ENCODE measurements at places on chromosomes 4 and X.

DNA sequence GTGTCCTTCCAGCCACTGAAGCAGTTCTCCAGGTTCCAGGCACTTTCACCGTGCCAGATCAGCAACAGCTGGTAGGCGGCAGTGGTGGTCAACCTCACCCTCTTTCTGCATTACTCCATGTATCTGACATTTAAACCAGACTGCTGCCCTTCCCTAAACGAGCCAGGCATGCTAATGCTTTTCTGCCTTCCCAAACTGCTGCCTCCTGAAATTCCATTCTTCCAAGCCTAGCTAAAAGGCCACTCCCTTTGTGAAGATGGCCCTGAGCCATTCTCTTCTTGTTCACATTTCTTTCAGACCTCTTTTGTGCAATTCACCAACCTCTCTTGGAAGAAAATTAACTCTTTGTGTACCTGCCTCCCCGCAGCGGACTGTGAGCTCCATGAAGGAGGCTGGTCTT is 73.7 kb downstream of the CHST7 start:
- DNase-seq, result no peak

- DNase-seq, result no peak
Measured at GRCh38 chr4:86432559-86433134, 72.8 kb upstream of the MAPK10 start.

GRCh38 chr4:155734065-155734464 is 24.8 kb upstream of the GUCY1B1 start:
- DNase-seq, result no peak

DNA sequence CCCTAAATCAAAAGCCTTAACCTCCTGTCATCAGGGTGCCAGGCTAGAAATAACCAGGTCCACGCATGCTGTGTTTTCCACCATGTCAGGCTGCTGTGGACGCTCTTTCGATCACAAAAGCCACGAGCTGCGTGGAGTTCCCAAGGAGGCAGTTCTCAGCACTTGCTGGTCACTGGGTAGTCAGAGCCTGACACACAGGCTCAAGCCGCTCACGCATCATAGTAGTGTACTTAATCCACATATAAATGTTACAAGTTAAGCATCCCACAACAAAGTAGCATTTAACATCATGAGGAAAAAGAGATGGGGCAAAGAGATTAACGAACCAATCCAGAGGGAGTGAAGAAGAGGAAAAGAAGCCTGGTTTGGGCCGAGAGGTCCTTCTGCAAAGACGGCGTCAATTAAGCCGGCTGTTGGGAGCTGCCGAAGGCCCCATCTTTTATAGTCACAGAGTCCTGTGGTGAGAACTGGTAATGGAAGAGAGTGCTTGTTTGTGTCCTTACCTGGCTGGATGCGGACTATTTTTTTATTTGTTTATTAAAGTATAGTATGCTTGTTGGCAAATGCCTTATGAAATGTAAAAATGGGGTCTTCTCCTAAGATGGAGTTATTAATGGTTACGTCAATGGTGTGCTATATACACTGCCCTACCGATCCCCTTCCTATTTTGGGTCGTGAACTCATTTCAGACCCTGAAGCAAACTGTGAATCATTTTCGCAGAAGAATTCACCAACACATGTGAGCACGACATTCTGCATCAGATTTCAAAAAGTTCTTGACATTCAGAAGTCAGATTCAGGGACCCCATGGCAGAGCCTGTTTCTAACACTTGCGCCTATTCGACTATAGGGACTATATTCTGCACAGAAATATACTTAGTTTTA is 675 bp downstream of the PRIMPOL start:
- DNase-seq, result peak; percentile 49

DNA sequence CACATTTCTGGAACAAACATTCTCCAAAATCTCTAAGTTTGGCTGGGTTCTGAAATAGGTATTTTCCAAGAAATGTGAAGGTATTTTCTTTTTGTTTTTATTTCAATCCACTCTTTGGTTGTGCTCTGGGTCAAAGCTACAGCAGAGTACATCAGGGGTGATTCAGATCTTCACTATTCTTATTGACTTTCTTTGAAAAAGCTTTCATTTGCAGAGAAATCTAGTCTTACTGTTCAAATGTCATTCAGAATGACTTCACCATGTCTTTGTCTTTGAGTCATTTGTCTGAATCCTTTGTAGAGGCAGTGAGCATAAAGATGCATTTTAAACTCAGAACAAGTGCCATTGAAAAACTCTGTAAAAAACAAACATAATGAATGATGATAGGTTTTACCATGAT is 547.2 kb upstream of the ADGRL3 start:
- DNase-seq, result no peak

DNA sequence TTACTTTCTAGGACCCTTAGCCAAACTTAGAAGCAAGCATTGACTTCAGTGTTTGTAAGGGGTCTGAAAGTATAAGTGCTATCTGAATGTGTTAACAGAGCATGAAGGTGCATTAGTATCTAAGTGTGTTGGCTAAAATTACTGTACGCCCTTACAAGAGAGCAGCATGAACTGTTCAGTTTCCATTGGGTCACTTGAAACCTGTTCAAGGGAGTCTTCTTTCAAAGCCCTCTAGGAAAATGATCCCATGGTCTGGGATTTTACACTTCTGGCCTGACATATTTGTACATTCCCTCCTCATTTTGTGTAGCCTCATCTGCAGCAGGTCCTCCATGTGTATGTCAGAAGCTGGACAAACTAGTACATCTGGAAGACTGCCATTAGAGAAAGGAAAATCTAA is 3.2 kb downstream of the PRDX4 start:
- no peak for DNase-seq

DNA sequence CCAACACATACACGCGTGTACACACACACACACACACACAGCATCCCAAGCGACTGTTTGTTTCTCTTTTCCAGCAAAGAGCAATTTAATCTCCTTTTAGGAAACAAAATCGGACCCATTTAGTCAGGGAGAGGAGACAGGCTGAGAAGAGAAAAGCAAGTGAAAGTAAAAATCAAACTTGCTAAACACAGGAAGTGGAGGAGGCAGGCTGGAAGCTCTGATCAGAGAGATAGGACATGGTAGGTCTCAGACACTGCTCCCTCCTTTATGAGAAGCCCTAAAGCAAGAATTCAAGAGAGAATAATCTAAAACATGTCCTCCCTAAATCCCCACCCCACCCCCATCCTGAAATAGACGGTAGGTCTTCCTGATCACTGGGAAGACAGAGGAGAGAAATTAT is 62.3 kb downstream of the GPC3 start:
- no peak for DNase-seq

DNA sequence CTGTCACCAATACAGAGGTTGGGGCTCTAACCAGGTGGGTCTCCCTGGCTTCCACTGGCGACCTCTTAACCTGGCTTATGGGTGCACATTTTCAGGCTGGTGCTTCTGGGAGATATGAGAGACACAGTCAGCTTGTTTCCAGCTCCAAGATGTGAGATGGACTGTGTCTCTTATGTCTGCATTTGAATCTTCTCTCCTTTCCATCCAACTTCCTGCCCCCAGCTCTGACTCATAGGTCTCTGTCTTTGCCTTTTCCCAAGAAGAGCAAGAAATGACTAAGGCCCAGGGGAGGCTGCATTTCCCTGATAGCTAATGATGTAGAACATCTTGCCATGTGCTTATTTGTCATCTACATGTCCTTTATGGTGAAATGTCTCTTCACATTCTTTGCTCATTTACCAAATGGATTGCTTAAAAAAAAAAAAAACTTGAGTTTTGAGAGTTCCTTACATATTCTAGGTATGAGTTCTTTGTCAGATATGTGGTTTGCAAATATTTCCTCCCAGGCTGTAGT is 3.2 kb upstream of the UXT start:
- peak; percentile 77 for DNase-seq

DNA sequence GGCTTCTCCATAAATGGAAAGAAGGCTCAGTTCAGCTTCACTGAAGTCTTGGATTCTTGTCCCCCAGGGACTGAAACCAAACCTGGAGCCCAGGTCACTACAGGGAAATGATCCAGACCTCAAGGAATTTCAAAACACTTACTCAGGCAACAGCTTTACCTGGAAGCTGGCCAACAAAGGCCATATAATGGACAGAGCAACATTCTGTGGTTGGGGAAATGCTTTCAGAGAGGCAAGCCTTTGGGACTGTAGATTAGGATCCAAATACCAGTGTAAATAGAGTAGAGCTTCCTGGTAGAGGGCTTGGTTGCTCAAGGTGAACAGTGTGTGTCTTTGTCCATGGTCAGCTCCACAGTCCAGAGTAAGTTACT is 57.0 kb upstream of the PROM1 start:
- DNase-seq, result peak; percentile 97

Measured in MCF 10A (cell line).